ENCODE measurements at places on chromosomes 6 and 20.

DNA sequence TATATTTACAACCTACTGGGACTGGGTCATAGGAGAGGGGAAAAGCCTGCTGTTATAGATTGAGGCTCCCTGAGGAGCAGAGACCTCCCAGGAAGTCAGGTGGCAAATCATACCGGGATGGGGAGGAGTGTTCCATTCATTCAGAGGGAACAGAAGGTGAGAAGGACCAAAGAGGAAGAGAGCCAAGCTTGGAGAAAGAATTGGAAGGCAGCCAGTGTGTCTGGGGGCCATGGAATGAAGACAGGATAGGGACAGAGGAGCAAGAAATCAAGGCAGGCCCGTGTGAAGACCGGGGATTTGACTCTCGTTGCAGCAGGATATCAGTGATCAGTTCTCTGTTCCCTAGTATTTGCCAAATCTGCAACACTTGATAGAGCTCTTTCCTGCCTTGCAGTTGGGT lies 5.7 kb upstream of the ZNF217 start:
- DNase-seq = no peak

GRCh38 chr20:40899344-40899743 lies 129.3 kb upstream of the TOP1 start:
- no peak for DNase-seq

GRCh38 chr20:11144114-11144950 lies 470.5 kb upstream of the JAG1 start:
- peak; percentile 96 for DNase-seq

- no peak for DNase-seq
Observed at GRCh38 chr20:48774696-48775095, 53.1 kb downstream of the PREX1 start.

All from fibroblast of skin of right biceps (primary cell).